ENCODE measurements at places on chromosomes 1 and 21. TPM values are rescaled to one million over a fixed set of nuclear protein-coding genes. Genes with fewer than 3 reads are reported as not detected.

GRCh38 chr1:10686404-10687040 is 109.9 kb downstream of the CASZ1 start:
- no peaks in the 10 kb centered on the region for H3K27me3 ChIP-seq
- H3K27ac ChIP-seq = no peak overlapping the region
- no peak for DNase-seq
- H3K4me3 ChIP-seq = no peak overlapping the region
- H3K36me3 ChIP-seq = no peaks in the 10 kb centered on the region

The CRP gene
- polyA plus RNA-seq = not detected

The CGN gene
- 0.36 TPM for polyA plus RNA-seq

DNA sequence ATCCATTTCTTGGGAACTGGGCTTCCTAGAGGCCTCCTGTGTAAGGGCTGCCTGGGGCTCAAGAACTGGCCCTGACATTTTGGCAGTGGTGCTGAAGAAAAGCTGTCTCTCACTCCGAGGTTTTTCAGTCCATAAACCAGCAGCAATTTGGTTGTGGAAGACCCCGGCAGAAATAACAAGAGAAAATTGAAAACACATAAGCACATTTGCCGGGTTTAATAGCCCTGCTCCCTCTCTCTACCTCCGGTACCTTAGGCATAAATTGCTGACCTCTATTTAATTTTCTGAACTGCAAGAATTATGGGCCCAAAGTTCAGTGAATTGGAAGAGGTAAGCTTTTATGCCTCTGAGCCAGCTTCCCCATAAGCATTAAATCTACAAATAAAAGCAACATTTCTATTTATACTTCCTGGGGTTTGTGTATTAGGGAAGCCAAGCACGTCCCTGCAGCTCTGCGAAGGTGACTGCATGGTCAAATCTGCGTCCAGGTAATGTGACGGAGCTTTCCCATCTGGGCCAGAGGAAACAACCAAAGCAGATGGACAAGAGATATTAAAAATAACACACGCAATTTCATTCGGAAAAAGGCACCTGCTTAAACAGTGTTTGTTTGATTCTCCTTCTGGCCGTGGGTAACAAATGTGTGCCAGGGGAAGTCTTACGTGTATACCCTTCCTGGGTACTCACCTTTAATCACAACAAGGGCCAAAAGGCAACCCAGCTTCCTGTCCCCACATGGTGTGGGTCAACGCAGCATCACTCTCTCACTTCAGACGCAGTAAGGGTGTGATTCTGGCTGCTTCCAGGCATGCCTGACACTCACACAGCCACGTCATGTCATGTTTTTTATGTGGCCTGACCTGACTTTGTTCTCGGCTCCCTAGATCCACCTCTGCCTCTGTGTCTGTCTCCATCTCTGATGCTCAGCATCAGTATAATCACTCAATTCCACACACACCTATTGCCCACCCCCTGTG is 69.2 kb downstream of the PAPPA2 start:
- H3K27me3 ChIP-seq = no peaks in the 10 kb centered on the region
- H3K4me1 ChIP-seq = no peaks in the 10 kb centered on the region
- H3K27ac ChIP-seq = no peak overlapping the region
- DNase-seq = no peak
- no peaks in the 10 kb centered on the region for H3K36me3 ChIP-seq
- no peak overlapping the region for H3K4me3 ChIP-seq

The TMEM51 gene
- 20.5 TPM for polyA plus RNA-seq

Data from SK-N-SH (cell line).